ENCODE measurements at places on chromosomes 3 and 15.

GRCh38 chr3:45224824-45225464 is 1.1 kb downstream of the TMEM158 start:
- DNase-seq: no peak

DNA sequence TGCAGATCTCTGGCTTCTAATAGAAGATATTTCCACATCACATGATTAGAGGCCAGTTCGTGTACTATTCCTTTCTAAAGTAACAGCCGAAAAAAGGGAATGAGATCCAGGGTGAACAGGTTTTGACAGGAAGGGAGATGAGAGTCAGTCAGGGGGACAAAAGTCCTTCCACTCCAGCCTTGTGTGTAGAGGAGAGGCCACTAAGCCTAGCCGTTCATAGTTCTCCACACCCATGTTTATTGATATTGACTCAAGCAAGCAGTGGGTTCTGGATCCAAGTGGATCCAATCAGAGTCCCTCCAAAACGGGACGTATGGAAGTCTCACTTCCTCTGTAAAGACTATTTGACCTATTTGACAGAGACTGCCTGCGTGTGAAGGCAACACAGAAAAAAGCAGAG is 80.4 kb upstream of the LRIG1 start:
- DNase-seq: no peak

- DNase-seq: no peak
Observed at GRCh38 chr15:81270781-81271491, 53.0 kb downstream of the STARD5 start.

- DNase-seq: peak; percentile 12
Observed at GRCh38 chr15:43133430-43134156, at the start of gene TMEM62. Gene TMEM62 (plus strand): TSS chr15:43133586. CDS start chr15:43133803, 217 bp downstream.

- DNase-seq: no peak
Observed at GRCh38 chr15:57364282-57365007, 11.9 kb upstream of the CGNL1 start.

GRCh38 chr15:78937132-78937739 is 7.6 kb downstream of the CTSH start:
- DNase-seq: no peak

- DNase-seq: no peak
Observed at GRCh38 chr3:18223571-18223970, 201.6 kb downstream of the SATB1 start.

All from stimulated activated CD4-positive, alpha-beta T cell treated with anti-CD3 and anti-CD28 coated beads, Interleukin-1b, Interleukin-23, amount 100 ng/mL, for 1 hour (primary cell).